ENCODE measurements at places on chromosomes 12 and 14.

- peak; percentile 39 for DNase-seq
Measured at GRCh38 chr12:118137148-118137678, 1.3 kb downstream of the PEBP1 start.

GRCh38 chr14:64722842-64723447 lies 18.7 kb downstream of the PLEKHG3 start:
- DNase-seq, result no peak

- DNase-seq, result no peak
Measured at GRCh38 chr12:41442896-41443295, 254.8 kb downstream of the PDZRN4 start.

DNA sequence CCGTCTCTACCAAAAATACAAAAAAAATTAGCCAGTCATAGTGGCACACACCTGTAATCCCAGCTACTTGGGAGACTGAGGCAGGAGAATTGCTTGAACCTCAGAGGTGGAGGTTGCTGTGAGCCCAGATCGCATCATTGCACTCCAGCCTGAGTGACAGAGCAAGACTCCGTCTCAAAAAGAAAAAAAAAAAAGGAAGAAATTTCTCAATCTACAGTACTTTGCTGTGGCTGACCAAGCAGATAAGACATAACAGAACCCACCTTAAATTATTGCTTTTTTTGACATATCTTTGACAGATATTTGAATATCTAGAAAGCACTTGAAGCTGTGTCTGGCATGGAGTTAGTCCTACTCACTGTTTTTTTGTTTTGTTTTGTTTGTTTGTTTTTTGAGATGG lies 34.9 kb upstream of the HNF1A start:
- DNase-seq, result no peak

DNA sequence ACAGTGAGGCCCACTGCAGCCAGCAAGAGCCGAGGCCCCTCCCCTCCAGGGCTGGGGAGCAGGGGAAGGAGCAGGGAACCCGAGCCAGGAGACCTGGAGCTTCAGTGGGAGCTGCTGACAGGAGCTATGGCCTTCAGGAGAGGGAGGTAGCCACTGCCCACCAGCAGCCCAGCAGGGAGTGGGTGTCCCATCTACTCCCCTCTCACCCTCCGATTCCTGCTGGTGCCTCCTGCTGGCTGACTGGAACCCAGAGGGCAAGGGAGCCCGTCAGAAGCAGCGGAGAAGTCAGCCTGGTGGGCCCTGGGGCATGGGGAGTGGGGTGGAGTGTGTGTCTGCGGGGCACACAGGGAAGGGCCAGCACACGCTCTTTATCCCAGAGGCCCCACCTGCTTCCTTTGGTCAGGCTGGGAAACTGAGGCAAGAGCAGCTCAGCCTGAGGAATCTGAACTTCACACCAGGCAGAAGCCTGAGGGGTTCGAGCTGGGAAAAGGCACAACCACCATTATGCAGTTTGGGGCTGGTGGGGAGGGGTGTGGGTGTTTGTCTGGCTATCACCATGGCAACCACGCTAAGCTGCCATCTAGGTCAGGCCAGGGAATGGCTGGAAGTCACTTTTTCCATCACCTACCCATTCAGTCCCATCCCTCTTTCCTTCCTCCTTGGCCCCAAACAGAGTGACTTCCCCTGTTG lies 36.8 kb upstream of the PLEKHG6 start:
- DNase-seq, result no peak

GRCh38 chr12:34033628-34034296 lies 11.5 kb downstream of the ALG10 start:
- DNase-seq, result no peak

DNA sequence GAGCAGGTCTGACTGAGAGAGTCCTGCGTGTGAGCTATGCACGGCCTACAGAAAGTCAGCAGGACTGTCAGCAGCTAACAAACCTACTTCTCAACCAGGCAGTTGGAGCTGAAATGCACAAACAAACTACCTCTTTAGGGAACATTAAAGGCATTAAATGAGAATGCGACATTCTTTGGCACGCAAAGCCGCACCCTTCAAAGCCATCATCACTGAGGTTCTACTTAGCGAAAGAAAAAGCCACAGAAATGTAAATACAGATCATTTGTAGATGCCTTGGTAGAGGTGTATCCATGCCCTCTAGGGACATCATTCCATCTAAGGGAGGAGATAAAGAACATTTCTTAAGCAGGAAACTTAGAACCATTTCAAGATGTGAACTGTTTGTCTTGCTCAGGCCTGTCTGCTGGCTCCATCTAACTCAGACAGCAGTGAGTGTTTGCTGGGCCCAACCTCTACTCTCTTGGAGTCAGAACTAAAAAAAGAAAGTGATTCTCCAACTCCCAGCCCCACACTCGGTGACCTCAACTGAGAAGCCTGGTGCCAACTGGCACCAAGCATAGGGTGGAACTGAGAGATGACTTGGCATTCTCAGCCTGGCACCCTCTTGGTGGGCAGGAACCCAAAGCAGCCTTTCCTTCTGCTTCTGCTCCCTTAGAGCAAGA lies 63.5 kb upstream of the MBIP start:
- DNase-seq, result peak; percentile 96

All from NCI-H1417 (cell line).